ENCODE measurements at places on chromosomes 13 and 19. TPM values are rescaled to one million over a fixed set of nuclear protein-coding genes. Genes with fewer than 3 reads are reported as not detected.

The CYP4F8 gene
- not detected for total RNA-seq

The SHISA2 gene
- not detected for total RNA-seq

The ZNF763 gene
- total RNA-seq, result not detected

The DPF1 gene
- 9.7 TPM for total RNA-seq

DNA sequence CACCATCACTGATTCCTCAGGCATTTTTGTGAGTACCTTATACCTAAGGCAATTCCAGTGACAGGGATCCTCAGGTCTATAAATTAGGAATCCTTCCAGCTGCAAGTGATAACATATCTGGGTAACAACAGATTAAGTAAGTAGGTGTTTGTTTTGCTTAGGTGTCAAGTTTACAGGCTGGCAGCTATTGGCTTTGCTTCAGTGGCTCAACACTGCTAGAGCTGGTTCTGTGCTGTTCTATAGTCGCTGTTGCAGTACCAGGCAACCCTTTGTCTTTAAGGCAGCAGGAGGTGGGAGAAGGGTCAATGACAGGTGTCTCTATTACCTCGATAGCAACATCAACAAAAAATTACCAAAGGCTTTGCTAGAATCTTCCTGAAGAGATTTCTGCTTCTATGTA is 27.0 kb downstream of the SLC10A2 start:
- H3K27me3 ChIP-seq, result no peaks in the 10 kb centered on the region
- H3K4me3 ChIP-seq, result no peak overlapping the region
- no peak overlapping the region for H3K27ac ChIP-seq
- no peak for DNase-seq
- no peaks in the 10 kb centered on the region for H3K36me3 ChIP-seq

The FUT3 gene
- 2.6 TPM for total RNA-seq

The MCEMP1 gene
- not detected for total RNA-seq

All from HCT116 (cell line).